ENCODE measurements at places on chromosomes 7 and 10.

DNA sequence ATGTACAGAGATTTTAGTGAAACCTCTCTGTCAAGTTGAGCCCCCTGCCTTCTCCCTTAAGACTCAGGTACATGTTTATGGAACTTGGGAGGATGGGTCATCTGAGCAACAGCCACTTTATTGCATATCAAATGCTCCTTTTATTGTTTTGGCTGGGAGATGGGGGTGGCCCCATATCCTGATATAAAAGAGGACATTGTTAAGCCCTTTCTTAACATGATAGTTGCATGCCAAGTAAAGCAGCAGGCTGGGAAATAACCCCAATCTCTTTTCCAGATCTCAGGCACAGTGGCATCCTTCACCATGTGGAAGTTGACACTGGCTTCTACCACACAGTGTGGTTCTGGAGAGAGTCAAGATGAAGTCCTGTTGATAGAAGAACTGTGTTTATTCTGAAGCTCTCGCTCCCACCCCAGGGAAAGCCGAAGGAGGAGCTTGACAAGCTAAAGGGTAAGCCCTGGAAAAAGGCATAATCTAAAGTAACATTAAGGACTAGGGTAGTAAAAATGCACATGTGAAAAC, 746.7 kb downstream of the SUGCT start:
- DNase-seq, result no peak

DNA sequence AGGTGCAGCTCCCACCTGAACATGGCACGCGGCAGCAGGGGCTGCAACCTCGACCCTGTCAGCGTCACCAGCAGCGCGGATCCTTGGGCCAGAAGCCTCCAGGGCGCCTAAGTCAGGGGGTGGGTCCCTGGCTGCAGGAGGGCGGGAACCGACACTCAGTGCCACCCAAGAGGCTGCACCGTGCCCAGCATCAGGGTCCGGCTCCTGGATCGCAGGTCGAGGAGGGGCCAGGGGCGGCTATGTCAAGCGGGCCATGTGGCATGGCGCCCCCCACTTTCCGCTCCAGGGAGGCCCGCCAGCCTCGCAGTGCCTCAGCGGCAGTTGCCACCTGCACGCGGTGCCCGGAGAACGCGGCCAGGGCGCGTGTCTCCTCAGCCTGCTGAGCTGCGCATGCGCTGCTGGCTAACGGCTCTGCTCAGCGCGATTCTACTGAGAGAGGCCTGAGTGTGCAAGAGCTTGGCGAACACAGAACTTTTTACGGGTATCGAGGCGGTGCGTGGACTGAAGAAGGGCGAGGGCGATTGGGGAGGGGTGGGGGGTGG, at the start of gene ANKRD30A:
ANKRD30A (plus strand) TSS at position 408 of the 542 bp plus-strand sequence. CDS start 190 bp downstream, outside the sequence.
- no peak for DNase-seq

DNA sequence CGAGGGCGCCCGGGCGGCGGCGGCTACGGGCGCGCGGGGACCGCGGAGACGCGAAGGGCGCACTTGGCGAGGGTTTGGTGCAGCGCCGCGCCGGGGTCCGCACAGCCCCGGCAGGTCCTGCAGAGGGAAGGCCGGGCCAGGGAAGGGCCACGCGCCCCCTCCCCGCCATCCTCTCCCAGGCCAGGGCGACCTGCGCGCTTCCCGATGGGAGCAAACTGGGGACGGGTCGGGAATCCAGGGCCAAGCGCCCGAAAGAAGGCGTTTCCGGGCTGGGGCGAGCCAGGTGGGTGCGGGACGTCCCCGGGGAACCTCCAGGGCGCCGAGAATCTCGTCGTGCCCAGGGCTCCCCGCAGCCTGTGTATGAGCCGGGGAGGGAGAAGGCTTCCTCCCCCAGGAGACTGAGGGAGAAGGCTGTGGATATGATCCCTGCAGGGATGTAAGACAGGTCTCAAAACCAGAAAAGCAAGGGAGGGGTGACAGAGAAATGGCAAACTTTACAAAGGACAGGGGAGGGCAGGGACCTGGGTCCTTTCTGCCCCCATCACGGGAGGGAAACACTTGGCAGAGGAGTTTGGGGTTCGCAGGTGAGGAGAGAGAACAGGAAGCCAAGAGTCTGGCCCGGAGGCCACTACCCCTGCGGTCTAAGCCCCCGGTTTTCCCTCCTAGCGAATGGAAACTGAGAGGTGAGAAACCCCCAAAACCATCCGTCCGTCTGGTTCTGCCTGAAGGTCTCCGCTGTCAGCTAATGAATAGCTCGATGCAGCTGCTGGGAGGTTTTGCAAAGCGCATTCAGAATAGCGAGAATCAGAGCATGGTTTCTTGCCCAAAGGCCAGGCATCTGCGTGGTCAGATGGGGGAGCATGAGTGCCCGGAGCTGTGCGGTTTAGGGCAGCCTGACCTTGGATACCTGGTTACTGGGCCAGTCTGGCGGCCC, 674 bp downstream of the AMZ1 start:
- DNase-seq, result no peak

- no peak for DNase-seq
Observed at GRCh38 chr10:55227967-55228366, 426.9 kb upstream of the PCDH15 start.

DNA sequence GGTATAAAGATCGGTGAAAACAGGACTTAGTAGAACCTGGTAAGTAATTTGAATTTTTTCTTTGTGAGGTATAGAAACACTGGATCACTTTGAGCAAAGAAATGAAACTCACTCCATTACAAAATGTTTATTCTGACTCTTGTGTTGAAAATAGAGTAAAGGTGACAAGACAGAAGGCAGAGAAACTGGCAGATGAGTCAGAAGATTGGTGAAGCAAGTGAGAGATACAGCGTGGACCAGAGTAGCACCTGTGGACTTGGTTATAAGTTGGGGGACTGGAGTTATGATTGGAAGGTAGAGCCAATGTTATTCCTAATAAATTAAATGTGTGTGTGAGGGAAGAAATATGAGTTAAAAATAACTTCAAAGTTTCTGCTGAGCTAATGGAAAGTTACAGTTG, 620.9 kb downstream of the ZWINT start:
- no peak for DNase-seq
